ENCODE measurements at places on chromosomes 1 and 21.

- peak; percentile 69 for DNase-seq
These were observed 24.5 kb downstream of the LAMB3 start for GRCh38 chr1:209627732-209628196.

- DNase-seq, result no peak
These were observed 941 bp upstream of the IFI16 start for GRCh38 chr1:159008744-159009188.

GRCh38 chr1:159079525-159079924 is 3.0 kb upstream of the AIM2 start:
- no peak for DNase-seq

DNA sequence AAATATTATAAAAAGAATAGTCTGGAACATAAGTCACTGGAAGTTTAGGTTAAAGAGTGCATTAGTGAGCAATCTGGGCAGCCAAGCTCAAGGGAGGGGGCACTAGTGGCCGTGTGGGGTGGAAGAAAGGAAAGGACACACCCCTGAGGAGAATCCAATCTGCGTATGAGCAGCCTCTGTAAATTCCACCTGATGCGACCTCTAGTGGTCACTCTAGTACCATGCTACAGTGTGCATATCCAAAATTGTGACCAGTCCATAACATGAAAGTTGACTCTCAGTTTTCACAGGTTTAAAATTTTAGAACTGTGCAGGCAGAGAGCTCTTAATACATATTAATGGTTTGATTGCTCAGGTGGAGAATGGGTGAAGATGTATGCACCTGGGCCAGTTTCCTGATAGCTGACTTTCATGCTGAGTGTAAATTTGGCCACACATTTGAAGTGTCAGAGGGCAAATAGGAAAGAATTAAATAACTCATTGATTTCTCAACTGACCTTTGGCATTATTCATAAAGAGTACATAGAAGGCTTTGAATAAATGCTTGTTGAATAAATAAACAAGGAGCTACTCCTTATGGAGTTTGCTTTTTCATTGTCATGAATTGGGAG is 105.9 kb upstream of the C21orf91 start:
- peak; percentile 59 for DNase-seq

GRCh38 chr1:40696294-40696693 is 4.8 kb downstream of the NFYC start:
- DNase-seq, result no peak

GRCh38 chr1:22038036-22038435 is 14.5 kb upstream of the CDC42 start:
- DNase-seq, result no peak

- DNase-seq, result no peak
These were observed 109.6 kb downstream of the PCP4 start for GRCh38 chr21:39976800-39977199.

- no peak for DNase-seq
These were observed 85.8 kb downstream of the ADARB1 start for GRCh38 chr21:45160198-45160597.

DNA sequence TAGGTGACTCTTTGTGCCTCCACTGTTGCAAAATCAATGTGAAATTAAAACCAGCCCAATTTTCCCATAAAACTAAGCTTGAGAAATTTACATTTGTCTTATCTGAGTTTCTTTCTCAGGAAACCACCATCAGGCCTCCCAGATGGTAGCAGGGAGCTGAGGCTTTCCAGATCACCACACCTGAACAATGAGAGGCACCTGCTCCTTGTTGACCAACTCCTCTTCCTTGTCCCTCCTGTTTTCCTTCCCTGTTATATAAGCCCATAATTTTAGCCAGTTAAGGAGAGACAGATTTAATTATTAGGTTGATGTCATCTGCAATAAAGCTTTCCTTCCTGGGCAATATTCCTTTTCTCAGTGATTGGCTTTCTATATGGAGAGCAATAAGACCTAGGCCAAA is 32.0 kb upstream of the C1orf185 start:
- no peak for DNase-seq

DNA sequence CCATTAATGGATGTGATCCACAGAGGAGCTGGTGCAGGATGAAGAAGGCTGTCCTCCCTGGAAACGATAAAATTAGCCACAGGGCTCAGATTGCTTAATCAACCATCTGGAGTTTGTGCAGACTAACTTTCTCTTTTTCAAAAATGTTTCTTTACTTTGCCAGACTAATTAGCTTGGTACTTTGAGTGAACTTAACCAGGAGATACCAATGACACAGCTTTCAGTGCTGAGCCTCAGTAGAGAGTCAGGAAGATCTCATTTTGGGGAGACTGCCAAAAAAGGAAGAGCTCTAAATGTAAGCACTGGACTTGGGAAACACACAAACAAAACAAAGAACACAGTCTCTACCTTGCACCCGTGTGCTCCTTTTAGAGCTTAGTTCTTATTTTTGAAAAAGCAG is 248.1 kb upstream of the DEPDC1 start:
- DNase-seq, result no peak

DNA sequence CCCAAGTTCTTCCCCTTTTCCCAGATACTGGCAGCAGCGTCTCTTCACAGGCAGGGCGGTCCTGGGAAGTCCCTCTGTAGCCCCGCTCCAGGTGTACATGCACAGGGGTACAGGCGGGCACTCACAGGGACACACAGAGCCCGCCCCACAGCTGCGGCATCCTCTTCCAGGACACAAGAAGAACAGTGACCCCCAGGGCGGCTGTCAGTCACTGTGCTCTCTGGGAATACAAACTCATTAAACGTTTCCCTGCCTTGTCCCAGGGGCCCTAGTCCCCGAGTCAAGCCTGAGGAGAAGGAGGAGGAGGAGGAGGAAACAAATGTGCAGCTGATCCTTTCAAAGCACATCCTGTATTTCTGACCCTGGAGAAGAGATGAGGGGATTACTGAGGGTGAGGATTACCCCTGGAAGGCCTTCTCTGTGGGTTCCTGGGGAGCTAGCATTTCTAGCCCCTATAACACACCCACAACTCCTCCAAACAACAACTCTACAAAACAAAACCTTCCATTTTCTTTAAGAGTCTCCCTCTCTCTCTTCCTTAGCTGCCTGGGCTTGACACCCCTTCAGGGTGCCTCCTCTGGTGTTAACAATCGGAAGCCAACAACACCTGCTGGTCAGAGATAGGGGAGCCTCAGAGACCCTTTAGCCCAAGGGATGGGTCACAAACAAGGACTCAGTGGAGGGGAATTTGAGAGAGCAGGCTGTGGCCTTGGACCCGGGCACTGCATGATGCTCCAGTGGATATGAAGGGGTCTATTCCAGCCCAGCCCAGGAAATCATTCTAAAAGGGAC is 28.4 kb upstream of the DMBX1 start:
- no peak for DNase-seq

DNA sequence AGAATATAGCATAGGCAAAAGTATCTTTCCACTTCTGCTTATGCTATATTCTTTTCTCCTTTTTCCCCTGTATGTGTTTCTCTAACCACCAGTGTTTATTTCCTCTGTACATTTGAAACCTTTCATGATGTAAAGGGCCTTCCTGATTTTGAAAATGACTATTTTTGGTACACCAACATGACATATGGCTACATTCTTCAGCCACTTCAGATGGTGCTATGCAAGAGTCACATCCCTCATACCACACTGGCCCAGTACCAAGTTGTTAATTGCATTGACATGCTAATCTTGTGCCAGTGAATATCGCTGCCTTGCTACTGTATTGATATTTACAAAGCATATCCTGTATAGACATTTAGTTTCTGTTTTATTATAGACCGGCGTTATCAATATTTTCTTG is 408.7 kb downstream of the NCAM2 start:
- no peak for DNase-seq

DNA sequence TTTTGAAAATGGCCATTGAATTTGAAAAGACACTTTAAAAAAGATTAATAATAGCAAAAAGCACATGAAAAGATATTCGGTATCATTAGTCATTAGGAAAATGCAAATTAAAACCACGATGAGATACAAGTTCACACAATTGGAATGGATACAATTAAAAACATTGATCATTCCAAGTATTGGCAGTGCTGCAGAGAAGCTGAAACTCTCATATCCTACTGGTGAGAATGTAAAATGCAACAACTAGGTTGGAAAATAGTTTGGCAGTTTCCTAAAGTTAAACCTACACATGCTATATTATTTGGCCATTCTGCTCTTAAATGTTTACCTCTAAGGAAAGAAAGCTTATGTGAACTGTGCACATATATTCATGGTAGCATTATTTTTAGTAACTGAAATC is 838.7 kb upstream of the PRMT6 start:
- no peak for DNase-seq

DNA sequence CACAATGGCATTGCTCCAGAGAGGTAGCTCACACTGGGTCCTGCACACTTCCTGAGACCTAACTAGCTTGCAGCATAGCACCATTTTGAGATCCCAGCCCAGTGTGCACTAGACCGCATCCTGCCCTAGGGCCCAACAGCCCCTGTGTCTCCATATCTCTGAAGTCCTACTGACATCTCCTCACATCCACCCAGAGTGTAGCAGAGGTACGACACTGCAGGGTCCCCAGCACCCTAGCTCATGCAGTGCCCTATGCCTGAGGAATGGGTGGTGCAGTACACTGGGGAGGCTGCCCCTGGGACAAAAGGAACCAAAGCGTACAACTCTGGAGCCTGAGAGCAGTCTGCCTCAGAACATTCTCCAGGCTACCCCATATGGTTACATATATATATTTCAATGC is 111.4 kb upstream of the DEPDC1 start:
- DNase-seq, result no peak

DNA sequence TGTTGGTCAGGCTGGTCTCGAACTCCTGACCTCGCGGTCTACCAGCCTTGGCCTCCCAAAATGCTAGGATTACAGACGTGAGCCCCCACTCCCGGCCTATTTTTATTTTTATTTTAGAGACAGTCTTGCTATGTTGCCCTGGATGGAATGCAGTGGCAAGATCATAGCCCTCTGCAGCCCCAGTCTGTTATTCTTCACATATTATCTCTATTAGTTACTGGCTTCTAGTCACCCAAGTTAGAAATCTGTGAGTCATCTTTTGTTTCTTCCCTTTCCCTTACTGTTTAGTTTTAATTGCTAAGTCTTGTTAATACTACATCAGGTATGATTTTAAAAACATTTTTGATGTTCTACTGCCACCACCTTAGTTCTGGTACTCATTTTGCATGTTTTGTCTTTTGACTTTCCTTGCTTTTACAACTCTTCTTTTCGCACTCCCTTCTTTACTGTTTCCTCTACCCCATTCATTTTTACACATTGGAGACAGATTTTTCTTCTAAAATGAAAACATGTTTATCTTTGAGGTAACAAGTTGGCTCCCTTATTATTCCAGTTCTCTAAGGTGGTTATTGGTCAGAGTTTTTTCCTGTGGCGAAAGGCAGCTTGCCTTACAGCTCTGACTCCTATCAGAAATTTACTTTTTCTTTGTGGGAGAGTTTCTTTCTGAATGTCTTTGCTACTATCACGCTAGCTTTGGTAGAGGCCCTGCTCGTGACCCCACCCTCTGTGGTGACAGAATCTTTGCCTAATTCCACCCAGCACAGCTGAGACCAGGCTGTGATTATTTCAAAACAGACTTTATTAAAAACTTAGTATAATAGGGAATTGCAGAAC is 19.5 kb downstream of the ZMYM4 start:
- no peak for DNase-seq

DNA sequence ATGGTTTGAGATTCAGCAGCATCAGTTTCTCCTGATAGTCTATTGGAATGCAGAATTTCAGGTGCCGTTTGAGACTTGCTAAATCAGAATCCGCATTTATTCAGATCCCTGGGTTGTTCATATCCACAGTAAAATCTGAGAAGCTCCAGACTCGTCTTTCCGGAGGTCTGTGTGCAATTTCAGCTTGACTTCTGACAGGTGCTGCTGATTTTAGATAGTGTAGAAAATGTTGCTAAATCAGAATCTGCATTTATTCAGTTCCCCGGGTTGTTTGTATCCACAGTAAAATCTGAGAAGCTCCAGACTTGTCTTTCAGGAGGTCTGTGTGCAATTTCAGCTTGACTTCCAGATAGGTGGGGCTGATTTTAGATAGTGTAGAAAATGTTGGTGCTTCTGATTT is 113.7 kb downstream of the PAPPA2 start:
- DNase-seq, result no peak

DNA sequence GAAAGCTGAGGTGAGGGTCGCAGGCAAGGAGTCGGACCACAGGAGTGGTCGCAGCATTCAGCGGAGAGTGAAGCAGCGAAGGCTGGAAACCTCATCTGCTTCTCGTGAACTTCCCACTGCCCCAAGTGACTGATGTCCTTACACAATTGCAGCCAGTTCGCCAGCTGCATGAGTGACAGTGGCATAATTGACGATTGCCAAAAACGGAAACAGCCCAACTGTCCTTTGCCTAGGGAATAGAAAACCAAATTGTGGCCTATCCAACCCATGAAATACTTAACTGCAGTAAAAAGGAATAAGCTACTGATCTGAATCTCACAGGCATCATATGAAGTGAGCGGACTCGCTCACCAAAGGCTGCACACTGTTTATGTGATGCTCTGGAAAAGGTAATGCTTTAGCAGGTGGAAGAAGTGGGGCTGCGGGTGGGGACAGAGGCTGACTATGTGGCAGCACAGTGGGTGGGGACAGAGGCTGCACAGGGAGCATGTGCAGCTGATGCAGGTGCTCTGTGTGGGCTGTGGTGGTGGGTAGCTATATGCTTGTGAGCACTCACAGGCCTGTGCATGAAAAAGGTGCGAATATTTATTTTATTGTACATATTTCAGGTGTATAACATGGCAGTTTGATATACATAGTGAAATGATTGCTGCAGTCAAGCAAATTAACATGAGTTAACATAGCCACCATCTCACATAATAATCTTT is 4.2 kb upstream of the NLRP3 start:
- no peak for DNase-seq

DNA sequence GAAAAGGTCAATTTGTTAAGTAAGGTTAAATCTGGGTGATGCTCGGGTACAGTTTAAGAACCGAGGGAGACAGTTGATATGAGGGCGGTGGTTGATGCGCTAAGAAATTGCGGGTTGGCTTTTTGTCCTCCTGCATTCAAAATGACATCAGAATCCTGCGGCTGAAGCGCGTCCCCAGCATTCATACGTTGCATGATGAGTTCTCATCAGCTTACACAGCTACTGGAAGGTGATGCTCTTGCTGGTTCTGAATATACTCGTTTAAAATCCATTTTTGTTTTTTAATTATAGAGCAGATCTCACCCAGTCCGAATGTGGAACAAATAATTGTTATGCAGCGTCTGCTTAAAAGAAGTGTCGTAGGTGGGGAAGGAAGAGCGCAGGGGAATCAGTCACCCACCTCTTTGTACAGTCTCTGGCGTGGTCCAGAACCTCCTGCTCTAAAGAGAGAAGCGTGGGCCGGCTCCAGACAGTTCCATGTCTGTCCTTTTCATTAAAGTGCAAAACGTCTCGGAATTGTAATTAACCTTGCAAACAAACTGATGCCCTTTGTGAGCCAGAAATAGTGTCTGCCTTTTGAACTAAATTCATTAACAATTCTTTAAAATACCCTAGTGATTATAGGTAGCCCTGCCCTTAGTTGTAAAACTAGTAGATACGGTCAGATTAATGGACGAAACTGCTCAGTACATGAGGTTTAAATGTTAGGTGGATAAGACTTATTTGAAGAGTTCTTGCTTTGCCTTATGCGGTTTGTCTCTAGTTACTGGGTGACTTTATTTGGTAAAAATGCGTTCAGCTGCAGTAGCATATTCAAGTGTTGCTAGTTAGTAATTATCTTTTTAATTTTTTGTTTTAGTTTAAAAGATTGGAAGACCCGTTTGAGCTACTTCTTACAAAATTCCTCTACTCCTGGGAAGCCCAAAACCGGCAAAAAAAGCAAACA is 741 bp downstream of the RGS2 start:
- DNase-seq, result peak; percentile 15

GRCh38 chr1:162230096-162230495 is 146.6 kb downstream of the SPATA46 start:
- no peak for DNase-seq
